ENCODE measurements at places on chromosomes 6 and 20.
A peak's percentile ranks its signal among the peaks of the same experiment; 100 is the strongest.

DNA sequence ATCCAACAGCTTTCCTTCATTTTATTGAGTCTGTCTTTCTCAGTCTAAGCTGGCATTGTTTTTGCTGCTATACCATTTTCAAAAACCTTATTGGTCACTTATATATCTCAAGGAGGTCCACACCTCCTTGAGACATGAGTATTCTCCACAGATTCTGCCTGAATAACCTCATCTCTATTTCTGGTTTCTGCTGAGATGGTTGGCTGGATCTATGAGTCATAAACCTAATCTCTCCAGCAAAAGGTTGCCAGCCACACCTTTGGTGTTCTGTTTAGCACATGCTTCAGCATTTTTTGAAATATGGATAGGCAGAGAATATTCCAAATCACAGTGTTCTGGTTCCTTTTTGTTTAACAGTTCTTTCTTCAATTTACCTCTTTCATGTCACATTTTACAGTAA, 40.8 kb upstream of the TMEM244 start:
- no peak for DNase-seq

GRCh38 chr6:166707045-166707444, 80.0 kb upstream of the RPS6KA2 start:
- DNase-seq, result peak; percentile 77

- DNase-seq, result no peak
These were observed 39.1 kb upstream of the BEND6 start for GRCh38 chr6:56915832-56916231.

GRCh38 chr6:150267686-150268561, 100.9 kb upstream of the IYD start:
- DNase-seq, result no peak

DNA sequence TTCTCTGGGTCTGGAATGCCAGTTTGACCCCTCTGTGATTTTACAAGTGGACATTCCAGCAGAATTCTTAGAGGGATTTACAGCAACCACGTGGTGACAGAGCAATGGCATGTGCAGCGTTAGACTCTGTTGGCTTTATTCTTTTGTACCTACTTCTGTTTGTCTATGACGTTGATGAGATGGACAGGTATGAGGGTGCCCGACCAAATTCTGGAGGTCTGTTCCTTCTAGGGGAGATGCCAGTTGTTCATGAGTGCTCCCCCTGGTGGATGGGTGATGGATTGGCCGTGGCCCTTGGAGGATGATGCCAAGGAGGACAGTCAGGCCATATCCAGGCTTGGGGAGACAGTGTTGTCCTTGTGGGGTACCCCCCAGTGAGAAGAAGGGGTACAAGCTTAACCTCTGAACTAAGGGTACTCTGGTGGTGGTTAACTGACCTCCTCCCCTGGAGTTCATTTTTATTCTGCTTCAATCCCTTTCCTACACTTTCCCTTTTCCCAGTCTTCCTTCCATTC, 198.6 kb downstream of the DTNBP1 start:
- DNase-seq, result peak; percentile 33

DNA sequence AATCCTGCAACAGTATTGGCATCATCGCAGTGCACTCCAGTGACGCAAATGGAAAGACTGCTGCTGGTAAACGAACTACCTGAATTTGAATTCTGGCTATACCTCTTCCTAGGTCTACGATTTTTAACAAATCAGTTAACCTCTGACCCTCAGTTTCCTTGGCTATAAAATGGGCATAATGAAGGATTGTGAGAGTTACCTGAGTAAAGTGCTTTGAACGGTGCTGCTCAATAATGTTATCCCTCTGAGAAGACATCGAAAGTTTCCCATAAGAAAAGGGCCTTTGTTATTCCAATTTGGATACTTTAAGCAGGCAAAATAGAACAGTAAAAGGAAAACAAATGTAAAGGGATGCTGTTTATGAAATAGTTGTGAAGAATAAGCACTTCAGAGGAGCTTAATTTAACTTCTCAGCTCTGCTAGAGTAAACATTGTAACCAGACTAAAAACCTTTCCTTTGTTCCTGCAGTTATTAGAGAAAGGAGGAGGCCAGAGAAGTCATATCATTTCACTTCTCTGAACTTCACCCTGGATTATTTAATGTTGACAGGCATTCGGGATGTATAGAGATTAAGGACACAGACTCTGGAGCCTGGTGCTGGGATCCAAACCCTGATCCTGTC, 5.8 kb downstream of the SGK1 start:
- no peak for DNase-seq

- DNase-seq, result no peak
These were observed 72.9 kb downstream of the PSMB1 start for GRCh38 chr6:170480050-170480692.

DNA sequence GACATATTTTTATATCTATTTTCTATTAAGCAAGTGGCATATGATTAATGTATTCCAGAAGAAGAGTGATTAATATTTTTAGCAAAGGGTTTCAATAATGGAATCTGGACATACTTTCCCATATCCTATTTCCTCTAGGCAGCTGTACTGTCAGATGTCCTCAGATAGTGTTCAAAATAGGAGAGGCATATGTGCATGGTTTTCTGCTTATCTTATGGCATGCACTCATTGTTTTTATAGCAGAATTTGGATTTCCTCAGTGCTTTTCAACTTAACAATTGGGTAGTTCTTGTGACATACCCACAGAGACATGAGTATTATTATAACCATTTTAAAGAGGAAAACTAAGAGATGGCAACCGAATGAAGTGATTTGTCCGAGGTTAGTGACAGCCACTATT, 12.6 kb upstream of the SLC17A5 start:
- no peak for DNase-seq

DNA sequence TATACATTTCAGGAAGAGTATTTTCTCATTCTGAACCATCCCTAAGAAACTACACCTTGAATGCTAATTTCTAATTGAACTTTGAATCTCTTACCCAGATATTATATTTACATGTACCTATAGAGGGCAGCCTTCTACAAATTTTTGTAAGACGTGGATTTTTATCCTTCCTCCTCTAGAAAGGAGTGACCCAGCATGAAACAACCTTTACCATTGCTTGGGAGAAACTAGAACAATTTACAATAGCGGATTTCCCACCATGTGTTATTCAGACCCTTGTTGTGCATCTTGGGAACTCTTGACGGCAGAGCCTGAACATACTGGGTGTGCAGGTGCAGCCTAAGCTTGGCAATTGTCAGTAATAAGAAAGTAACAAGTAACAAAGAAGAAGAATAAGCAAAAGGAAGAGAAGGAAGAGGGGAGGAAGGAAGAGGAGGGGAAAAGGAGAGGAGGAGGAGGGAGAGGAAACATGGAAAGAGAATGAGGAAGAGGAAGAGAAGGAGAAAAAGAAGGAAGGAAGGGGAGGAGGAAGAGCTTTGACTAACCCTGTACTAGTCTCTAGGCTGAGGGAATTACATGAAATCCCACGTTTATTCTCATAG, 10.8 kb upstream of the TAAR1 start:
- DNase-seq, result no peak

GRCh38 chr6:19991176-19991575, 154.0 kb downstream of the ID4 start:
- DNase-seq, result no peak

GRCh38 chr6:105844275-105844883, 241.8 kb upstream of the PRDM1 start:
- no peak for DNase-seq

GRCh38 chr6:90428514-90428913, 131.9 kb upstream of the BACH2 start:
- DNase-seq, result no peak

DNA sequence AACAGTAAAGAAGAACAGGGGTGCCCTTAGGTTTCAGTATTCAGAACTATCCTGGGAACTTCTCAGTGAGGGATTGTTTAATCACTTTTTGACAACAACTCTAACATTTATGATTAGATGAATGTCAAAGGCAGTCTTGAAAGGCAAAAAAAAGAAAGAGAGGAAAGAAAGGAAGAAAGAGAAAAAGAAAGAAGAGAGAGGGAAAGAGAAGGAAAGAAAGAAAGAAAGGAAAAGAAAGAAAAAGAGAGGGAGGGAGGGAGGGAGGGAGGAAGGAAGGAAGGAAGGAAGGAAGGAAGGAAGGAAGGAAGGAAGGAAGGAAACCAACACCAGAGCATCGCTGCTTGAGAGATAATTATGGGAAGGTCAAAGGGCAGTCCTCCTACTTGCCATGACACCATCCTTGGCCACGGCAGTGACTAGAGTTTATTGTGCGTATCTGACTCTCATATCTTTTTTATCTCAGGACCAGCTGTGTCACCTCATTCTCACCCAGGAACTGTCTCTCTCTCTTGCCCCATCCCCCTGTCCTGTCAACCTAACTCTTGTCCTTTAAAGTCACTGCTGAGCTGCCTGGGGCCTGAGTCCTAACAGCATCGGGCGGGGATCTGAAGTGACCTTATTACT, 96.8 kb upstream of the ATXN1 start:
- no peak for DNase-seq

GRCh38 chr6:167238694-167239467, 52.2 kb upstream of the UNC93A start:
- no peak for DNase-seq

- DNase-seq, result no peak
These were observed 371.6 kb upstream of the EPHA7 start for GRCh38 chr6:93790981-93791380.

Measured in BE2C (cell line).